ENCODE measurements at places on chromosomes 1 and 21. TPM values are rescaled to one million over a fixed set of nuclear protein-coding genes. Genes with fewer than 3 reads are reported as not detected.

Gene HTR1D
- polyA plus RNA-seq: 0.01 TPM

Gene ZBTB37
- 2.1 TPM for polyA plus RNA-seq

DNA sequence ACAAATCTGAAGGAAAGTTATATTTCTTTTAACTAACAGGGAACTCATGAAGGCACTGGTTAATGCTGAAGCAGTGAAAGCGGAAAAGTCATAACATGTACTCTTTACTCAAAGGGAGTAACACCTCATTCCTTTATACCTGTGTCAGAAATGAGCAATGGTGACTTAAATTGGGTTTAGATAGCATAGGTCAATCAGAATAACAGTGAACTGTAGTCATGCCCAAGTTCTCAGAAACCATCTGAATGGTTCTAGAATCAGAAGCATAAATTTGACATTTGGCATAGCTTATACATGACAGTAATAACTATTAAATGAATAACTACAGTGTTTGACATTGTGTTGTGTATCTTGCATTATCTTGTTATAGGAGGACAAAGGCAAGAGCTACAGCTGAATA, 382.0 kb downstream of the NUF2 start:
- no peak for DNase-seq
- no peak overlapping the region for H3K4me3 ChIP-seq
- no peaks in the 10 kb centered on the region for H3K27me3 ChIP-seq
- H3K36me3 ChIP-seq: no peaks in the 10 kb centered on the region

DNA sequence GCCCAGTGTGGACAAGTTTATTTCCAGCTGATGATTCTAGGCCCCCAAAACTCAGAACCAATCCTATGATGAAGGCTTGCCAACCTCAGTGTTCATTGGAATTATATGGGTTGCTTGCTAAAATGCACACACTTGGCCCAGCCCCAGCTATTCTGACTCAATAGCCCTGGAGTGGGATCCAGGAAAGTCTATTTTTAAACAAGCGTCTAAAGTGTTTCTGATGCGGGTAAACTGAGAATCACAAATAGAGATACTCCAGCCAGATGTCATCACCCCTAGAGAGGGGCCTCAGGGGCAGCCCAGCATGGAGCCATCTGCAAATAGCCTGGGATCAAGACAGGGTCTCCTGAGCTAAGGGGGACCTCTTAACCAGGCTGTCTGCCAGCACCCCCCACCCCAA, 46.0 kb downstream of the PKP1 start:
- no peaks in the 10 kb centered on the region for H3K4me1 ChIP-seq
- H3K27me3 ChIP-seq: no peaks in the 10 kb centered on the region
- peak overlapping the region; percentile 44 for H3K27ac ChIP-seq
- peak; percentile 35 for DNase-seq
- no peaks in the 10 kb centered on the region for H3K36me3 ChIP-seq
- no peak overlapping the region for H3K4me3 ChIP-seq

DNA sequence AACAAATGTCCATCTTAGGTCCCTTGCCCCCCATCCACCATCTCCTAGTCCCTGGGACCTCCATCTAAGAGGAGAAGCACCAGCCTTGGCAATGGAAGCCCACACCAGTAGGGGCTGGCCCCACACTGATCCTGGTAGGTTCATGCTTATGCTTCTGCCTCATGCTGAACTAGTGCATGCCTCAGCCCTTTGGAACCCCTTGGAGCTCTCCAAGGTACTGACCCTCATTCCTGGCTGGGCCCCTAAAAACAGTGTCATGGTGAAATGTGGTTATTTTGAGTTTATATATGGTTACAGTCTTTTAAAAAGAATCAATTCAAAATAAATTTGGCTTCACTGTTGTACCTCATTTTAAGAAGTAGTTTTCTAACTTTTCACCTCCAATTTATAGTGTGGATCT, 108.3 kb downstream of the HIVEP3 start:
- no peak overlapping the region for H3K4me3 ChIP-seq
- DNase-seq: no peak
- H3K27me3 ChIP-seq: no peaks in the 10 kb centered on the region

DNA sequence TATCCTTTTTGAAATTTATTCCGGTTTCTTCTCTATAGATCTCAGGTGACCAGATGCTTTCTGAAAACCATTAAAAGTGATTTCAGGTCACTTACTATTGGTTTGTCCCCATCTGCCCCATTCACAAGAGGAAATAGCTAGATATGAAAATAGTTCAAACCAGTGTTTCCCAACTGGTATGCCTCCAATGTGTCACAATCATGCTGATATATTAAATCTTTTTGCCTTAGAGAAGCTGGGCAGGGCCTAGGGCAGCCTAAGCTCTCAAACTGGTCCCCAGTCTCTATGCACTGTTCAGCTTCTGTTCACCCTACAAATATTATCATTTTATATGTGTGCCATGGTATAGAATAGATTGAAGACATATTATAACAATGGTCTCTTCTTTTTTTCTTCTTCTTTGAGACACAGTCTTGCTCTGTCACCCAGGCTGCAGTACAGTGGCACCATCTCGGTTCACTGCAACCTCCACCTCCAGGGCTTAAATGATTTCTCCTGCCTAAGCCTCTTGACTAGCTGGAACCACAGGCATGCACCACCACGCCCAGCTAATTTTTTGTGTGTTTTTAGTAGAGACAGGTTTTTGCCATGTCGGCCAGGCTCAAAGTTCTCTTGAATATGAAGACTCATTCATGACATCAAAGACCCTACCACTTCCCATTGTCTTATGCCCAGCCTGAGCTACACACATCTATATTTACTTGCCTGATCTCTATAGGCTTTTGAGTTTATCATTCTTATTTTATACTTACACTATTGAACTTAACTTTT, 15.7 kb downstream of the PTPN22 start:
- H3K36me3 ChIP-seq: no peaks in the 10 kb centered on the region
- no peaks in the 10 kb centered on the region for H3K4me1 ChIP-seq
- no peak for DNase-seq
- H3K4me3 ChIP-seq: no peak overlapping the region
- no peak overlapping the region for H3K27ac ChIP-seq
- H3K27me3 ChIP-seq: no peaks in the 10 kb centered on the region

DNA sequence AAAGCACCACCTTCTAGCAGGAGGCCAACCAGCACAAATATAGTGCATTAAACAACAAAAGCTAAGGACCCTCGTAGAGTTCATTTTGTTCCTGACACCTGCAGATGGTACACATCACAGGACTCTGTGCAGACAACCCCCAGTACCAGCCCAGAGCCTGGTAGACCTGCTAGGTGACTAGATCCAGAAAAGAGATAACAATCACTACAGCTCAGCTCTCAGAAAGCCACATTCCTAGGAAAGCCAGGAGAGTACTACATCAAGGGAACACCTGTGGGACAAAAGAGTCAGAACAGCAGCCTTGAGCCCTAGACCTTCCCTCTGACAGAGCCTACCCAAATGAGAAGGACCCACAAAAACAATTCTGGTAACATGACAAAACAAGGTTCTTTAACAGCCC, 344.7 kb upstream of the PTBP2 start:
- no peak overlapping the region for H3K4me3 ChIP-seq
- no peaks in the 10 kb centered on the region for H3K4me1 ChIP-seq
- no peaks in the 10 kb centered on the region for H3K36me3 ChIP-seq
- H3K27me3 ChIP-seq: no peaks in the 10 kb centered on the region

GRCh38 chr1:13960375-13960987, 260.5 kb downstream of the PRDM2 start:
- no peaks in the 10 kb centered on the region for H3K4me1 ChIP-seq
- H3K27ac ChIP-seq: no peak overlapping the region
- DNase-seq: peak; percentile 58
- no peaks in the 10 kb centered on the region for H3K27me3 ChIP-seq

GRCh38 chr1:34829250-34829649, 30.3 kb downstream of the SMIM12 start:
- peaks cover 12% of the 10 kb centered on the region for H3K4me1 ChIP-seq
- H3K36me3 ChIP-seq: no peaks in the 10 kb centered on the region
- H3K4me3 ChIP-seq: no peak overlapping the region

- no peak overlapping the region for H3K27ac ChIP-seq
- no peak overlapping the region for H3K4me3 ChIP-seq
- no peaks in the 10 kb centered on the region for H3K27me3 ChIP-seq
- H3K36me3 ChIP-seq: no peaks in the 10 kb centered on the region
Measured at GRCh38 chr1:182990413-182991144, 32.6 kb upstream of the LAMC1 start.

- no peak overlapping the region for H3K27ac ChIP-seq
- no peaks in the 10 kb centered on the region for H3K27me3 ChIP-seq
- H3K4me1 ChIP-seq: no peaks in the 10 kb centered on the region
- H3K4me3 ChIP-seq: no peak overlapping the region
- no peaks in the 10 kb centered on the region for H3K36me3 ChIP-seq
Measured at GRCh38 chr21:19523746-19524145, 1120.2 kb upstream of the TMPRSS15 start.

- H3K4me1 ChIP-seq: peaks cover 7% of the 10 kb centered on the region
- no peaks in the 10 kb centered on the region for H3K36me3 ChIP-seq
- no peak overlapping the region for H3K4me3 ChIP-seq
- H3K27ac ChIP-seq: no peak overlapping the region
- no peak for DNase-seq
Measured at GRCh38 chr1:94843430-94843829, 23.3 kb downstream of the SLC44A3 start.
